ENCODE measurements at places on chromosomes 2 and 18. TPM values are rescaled to one million over a fixed set of nuclear protein-coding genes. Genes with fewer than 3 reads are reported as not detected.

The VWA3B gene
- total RNA-seq: not detected

DNA sequence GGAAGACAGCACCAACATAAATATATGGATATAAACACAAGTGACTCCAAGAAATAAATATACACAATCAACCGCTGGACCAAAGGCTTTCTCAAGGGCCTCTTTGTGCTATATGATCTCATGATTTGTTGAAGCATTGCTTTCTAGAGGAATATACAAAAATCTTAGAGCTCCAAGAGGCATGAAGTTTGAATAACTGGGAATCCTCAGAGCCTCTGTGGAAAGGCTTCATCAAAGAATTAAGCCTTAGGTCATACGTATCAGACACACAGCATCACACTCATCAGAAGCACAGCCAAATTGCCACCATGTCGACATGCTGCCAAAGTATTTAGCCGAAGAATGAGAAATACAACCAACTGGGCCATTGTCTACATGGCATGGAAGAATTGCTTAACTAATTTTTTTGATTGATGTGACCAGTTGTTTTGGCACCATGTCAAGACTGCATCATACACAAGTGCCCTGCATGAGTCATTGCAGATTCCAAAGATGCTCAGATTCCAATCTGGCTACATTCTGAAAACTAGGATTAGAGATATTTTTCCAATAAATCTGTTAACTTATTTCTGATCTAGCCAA, 860.6 kb upstream of the ZEB2 start:
- H3K4me1 ChIP-seq: no peaks in the 10 kb centered on the region
- H3K27ac ChIP-seq: no peak overlapping the region
- no peaks in the 10 kb centered on the region for H3K27me3 ChIP-seq
- H3K4me3 ChIP-seq: no peak overlapping the region
- peak; percentile 38 for DNase-seq

DNA sequence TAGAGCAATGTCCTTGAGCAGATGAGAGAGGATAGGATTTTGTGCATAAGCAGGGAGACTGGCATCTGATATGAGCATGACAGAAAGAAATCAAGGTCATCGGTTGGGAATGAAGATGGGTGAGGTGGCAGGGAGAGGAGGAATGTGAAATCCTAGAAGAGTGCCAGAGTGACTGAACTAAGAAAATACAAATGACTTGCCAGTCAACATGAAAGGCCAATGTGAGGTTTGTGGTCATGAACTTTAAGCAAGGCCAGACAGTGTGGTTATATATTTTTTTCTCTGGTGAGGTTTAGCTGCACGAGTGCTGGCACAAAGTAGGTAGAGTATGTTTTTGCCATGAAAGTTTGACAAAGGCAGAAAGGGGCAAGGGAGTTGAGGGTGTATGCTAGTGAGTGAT, 21.2 kb downstream of the QPCT start:
- no peaks in the 10 kb centered on the region for H3K36me3 ChIP-seq
- no peak for DNase-seq

DNA sequence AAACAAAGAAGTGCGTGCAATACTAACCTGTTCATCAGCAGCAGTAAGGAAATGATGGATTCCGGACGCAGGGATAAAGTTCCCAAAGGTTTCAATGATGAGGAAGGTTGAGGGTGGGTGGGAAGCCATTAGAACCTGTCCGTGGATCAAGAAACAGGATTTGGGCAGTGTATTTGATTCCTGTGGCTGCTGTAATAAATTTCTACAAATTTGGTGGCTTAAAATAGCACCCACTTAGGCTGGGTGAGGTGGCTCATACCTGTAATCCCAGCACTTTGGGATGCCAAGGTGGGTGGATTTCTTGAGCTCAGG, 5.1 kb upstream of the SDC1 start:
- H3K4me3 ChIP-seq: no peak overlapping the region
- H3K27ac ChIP-seq: no peak overlapping the region
- H3K4me1 ChIP-seq: peaks cover 7% of the 10 kb centered on the region
- DNase-seq: no peak

- no peak overlapping the region for H3K27ac ChIP-seq
- H3K4me1 ChIP-seq: no peaks in the 10 kb centered on the region
- no peak overlapping the region for H3K4me3 ChIP-seq
- no peak for DNase-seq
Observed at GRCh38 chr2:224185023-224185601, 146.0 kb upstream of the SERPINE2 start.

GRCh38 chr2:185291035-185291647, 447.5 kb upstream of the FSIP2 start:
- no peak overlapping the region for H3K4me3 ChIP-seq
- no peaks in the 10 kb centered on the region for H3K36me3 ChIP-seq
- no peak overlapping the region for H3K27ac ChIP-seq
- no peaks in the 10 kb centered on the region for H3K27me3 ChIP-seq
- peak; percentile 71 for DNase-seq
- H3K4me1 ChIP-seq: no peaks in the 10 kb centered on the region

GRCh38 chr2:120246546-120247300, 5.9 kb upstream of the RALB start:
- DNase-seq: no peak
- H3K27ac ChIP-seq: no peak overlapping the region
- no peaks in the 10 kb centered on the region for H3K36me3 ChIP-seq
- no peaks in the 10 kb centered on the region for H3K27me3 ChIP-seq
- H3K4me1 ChIP-seq: peaks cover 19% of the 10 kb centered on the region

DNA sequence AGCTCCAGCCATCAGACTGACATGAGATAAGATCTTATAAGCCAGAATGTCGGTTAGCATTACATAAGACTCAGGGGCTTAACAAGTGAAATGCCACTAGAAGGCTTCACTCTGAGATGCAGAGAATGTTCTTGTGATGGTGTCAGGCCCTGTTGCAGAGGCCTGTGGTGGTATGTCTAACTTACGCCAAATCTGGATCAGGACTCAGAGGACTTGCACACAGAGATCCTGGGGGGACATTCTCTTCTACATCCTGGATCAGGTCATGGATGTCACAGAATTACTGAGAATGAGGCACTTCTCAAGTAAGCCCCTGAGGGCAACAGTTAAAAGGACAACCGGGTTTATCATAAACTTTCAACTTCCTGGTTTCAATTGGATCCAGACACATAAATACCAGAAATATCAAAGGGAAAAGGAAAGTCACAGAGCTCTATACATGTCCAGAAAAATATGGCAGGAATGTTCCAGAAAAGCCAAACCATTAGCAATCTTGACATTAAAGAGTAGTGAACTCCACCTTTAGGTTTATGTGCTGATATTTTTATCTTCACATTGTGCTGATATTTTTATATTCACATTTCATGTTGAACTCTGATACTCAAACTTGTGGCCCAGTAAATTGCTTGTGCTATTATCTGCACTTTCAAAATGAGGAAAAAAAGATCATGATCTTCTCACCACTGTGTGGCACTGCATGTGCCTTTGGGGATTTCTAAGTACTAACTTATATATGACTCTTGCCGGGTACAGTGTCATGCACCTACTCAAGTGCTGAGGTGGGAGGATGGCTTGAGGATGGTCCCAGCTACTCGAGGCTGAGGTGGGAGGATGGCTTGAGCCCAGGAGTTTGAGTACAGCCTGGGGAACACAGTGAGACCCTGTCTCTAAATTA, 137.5 kb upstream of the RNF152 start:
- no peak for DNase-seq
- H3K27me3 ChIP-seq: no peaks in the 10 kb centered on the region
- H3K36me3 ChIP-seq: no peaks in the 10 kb centered on the region
- H3K4me3 ChIP-seq: no peak overlapping the region

- H3K36me3 ChIP-seq: peaks cover 17% of the 10 kb centered on the region
- H3K27me3 ChIP-seq: no peaks in the 10 kb centered on the region
- no peak for DNase-seq
- H3K4me1 ChIP-seq: no peaks in the 10 kb centered on the region
Observed at GRCh38 chr2:171837736-171838135, 56.3 kb downstream of the SLC25A12 start.

- H3K4me3 ChIP-seq: no peak overlapping the region
- H3K4me1 ChIP-seq: peaks cover 4% of the 10 kb centered on the region
- H3K36me3 ChIP-seq: no peaks in the 10 kb centered on the region
- no peaks in the 10 kb centered on the region for H3K27me3 ChIP-seq
- DNase-seq: no peak
Observed at GRCh38 chr2:206918263-206918662, 21.1 kb upstream of the CPO start.

The SATB2 gene
- 0.89 TPM for total RNA-seq

- no peak for DNase-seq
- no peaks in the 10 kb centered on the region for H3K27me3 ChIP-seq
- H3K4me3 ChIP-seq: no peak overlapping the region
- H3K27ac ChIP-seq: peak overlapping the region; percentile 10
- no peaks in the 10 kb centered on the region for H3K36me3 ChIP-seq
Observed at GRCh38 chr2:217710211-217710765, 292.5 kb downstream of the TNS1 start.

DNA sequence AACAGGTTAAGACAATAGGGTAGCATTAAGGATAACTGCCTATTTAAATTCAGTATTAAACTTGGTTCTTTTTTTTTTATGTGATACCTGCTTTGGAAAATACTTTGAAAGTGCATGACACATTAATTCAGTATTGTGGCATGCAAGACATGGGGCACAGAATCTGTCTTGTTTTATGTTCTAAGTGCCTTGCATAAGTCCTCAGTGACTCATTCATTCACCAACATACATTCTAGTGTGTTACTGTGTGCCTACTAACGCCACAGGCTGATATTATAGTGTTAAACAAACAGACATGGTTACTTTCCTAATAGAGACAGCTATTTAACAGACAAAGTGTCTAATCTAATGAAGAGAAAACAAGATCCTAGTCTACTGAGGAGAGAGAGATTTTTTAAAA, 91.7 kb downstream of the GCA start:
- H3K4me1 ChIP-seq: no peaks in the 10 kb centered on the region
- no peak overlapping the region for H3K27ac ChIP-seq
- no peak for DNase-seq
- no peaks in the 10 kb centered on the region for H3K27me3 ChIP-seq
- no peak overlapping the region for H3K4me3 ChIP-seq

DNA sequence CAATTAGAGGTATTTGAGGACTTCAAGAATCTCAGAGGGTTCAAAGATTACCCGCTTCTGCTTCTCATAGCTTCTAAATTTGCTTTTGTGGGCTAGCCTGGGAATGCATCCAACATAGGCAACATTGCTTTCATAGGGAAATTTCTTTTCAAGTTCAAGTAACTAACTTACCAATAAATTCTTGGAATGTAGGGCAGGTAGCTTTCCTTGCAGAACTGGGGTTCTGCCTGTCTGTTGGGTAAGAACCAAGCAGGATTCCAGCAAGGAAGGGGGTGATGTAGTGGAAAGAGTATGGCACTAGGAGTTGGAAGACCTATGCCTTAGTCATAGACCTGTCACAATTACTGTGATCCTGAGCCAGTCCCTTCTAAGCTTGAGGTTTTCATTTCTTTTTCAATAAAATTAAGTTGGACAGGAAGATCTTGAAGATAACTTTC, 164.1 kb downstream of the FHOD3 start:
- no peaks in the 10 kb centered on the region for H3K4me1 ChIP-seq
- H3K4me3 ChIP-seq: no peak overlapping the region
- no peaks in the 10 kb centered on the region for H3K27me3 ChIP-seq
- H3K27ac ChIP-seq: no peak overlapping the region

The UGT1A10 gene
- total RNA-seq: 2.0 TPM

DNA sequence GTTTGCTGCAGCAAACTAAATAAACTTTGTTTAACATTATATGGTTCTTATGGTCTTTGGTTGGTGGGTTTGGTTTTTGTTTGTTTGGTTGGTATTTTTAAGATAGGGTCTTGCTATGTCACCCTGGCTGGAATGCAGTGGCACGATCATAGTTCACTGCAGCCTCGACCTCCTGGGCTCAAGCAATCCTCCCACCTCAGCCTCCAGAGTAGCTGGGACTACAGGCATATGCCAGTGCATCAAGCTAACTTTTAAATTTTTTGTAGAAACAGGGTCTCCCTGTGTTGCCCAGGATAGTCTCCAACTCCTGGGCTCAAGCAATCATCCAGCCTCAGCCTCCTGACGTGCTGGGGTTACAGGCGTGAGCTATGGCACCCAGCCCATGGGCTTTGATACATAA, 7.1 kb upstream of the RPRD1A start:
- H3K4me3 ChIP-seq: no peak overlapping the region
- H3K27ac ChIP-seq: no peak overlapping the region
- no peaks in the 10 kb centered on the region for H3K4me1 ChIP-seq
- H3K36me3 ChIP-seq: no peaks in the 10 kb centered on the region
- no peak for DNase-seq
- no peaks in the 10 kb centered on the region for H3K27me3 ChIP-seq

DNA sequence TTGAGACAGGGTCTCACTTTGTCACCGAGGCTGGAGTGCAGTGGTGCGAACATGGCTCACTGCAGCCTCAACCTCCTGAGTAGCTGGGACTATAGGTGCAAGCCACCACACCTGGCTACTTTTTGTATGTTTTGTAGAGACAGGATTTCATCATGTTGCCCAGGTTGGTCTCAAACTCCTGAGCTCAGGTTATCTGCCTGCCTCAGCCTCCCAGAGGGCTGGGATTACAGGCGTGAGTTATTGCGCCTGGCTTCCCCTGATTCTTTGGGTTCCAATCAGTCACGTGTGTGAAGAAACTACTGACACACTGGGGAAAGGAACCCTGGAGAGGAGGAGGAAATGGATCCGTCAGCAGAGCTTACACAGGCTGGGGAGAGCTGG, 22.3 kb upstream of the RAB10 start:
- no peak for DNase-seq
- H3K4me3 ChIP-seq: no peak overlapping the region
- no peaks in the 10 kb centered on the region for H3K27me3 ChIP-seq

DNA sequence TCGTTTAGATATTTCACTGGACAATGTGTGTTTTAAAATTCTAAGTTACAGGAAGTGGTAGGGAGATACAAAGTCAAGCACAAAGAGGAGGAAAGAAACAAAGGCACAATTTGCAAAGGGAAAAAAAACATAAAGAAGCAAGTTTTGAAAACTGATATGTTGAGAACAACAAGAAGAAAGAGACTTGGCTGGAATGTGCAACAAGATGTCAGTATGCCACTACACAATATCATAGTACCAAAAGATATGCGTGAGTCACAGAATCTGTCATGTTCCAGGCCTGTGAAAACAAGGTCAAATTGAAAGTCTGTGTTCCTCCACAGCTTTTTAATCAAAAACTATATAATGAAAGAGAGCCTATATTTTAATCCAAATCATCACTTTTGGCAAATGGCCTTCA, 12.0 kb downstream of the EXOC6B start:
- H3K27ac ChIP-seq: no peak overlapping the region
- DNase-seq: no peak
- no peaks in the 10 kb centered on the region for H3K36me3 ChIP-seq
- no peaks in the 10 kb centered on the region for H3K4me1 ChIP-seq
- H3K27me3 ChIP-seq: no peaks in the 10 kb centered on the region

The SP140 gene
- total RNA-seq: 1.7 TPM

The BOLL gene
- not detected for total RNA-seq

All from stomach (tissue), 19 donors.